ENCODE measurements at places on chromosomes 7 and 10.

GRCh38 chr10:132619927-132620326 lies 82.3 kb downstream of the INPP5A start:
- DNase-seq = no peak

GRCh38 chr10:43130770-43131171 lies 7.5 kb upstream of the CSGALNACT2 start:
- DNase-seq = no peak

GRCh38 chr10:11516431-11516746 lies 95.1 kb downstream of the USP6NL start:
- DNase-seq = no peak

- no peak for DNase-seq
These were observed 177.3 kb upstream of the MBL2 start for GRCh38 chr10:52949899-52950298.

GRCh38 chr7:141418066-141418465 lies 133.1 kb upstream of the AGK start:
- no peak for DNase-seq

DNA sequence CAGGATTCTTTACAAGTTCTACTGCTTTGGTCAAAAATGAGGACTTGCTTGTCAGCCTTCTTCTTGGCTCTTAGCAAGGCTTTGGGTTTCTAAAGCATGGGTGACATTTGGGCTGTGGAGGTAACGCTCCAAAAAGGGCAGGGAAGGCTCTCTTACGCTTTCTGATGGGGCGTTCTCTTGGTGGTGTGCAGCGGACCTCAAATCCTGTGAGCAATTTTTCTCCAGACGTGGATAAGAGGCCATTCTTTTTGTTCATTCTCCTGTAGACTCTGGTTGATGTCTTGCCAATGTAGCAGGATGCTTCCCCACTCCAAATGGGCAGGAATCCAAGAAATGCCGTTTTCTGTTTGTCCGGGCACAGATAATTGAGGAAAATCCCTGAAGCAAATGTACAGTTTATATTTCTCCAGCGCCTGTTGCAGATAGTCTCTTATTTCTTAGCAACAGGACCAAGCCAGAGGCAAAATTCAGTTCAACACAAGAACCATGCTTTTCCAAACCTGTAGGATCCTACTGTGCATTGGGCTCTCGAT lies 138.4 kb upstream of the NFE2L3 start:
- no peak for DNase-seq

DNA sequence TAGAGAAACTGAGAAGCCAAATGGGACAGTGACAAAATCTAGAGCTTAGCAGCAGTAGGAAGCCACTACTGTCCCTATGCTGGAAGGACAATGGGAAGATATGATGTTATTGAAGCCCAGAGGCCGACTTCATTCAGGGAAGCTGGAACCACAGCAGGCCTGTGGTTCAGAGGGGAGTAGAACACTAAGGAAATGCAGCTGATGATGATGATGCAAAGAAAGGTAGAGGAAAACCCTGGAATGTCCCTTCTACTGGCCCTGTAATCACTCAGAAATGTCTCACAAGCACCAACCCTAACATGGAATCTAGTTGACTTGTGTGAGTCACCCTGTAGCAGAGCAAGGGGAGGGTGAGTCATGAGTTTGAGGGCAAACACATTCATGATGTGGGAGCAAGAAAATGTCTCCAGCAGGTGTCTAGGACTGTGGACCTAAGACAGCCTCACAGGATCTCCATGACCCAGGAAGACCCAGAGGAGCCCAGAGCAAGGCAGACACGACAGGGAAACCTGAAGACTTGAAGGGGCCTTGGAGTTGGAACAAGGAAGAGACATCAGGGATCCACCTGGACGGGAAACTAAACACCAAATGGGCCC lies 37.0 kb upstream of the LRRC17 start:
- DNase-seq = no peak

DNA sequence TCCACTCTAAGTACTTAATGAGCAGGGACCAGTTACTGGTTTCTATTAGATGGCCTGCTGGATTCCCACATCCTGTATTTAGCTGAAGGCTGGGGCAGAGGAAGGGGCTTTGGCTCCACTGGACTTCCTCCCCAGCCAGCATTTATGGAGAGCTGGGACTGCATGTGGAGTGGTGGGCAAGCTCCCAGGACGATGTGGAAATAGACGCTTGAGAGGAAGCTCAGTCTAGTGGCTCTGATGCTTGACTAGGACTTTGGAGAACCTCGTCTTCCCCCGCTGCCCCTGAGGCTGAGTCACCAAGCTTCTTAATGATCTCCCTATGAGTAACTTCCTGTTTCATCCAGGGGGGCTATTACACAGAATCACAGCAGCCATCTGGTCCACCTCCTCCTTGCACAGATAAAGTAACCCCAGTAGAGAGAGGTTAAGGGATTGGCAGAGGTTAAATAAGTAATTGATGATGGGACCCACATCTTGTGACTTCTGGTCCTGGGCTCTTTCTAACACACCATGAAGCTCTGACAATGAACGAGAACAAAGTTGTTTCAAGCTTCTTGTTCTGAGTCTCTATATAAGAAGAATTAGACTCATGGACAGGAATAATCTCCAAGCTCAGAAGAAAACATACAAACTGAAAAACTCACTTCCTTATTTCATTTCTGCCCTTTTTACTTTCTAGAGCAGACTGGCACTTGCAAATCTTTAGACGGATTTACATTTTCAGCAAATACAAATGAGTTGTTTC lies 126.2 kb downstream of the PRPF18 start:
- no peak for DNase-seq

GRCh38 chr10:122500194-122500593 lies 38.8 kb downstream of the HTRA1 start:
- DNase-seq = no peak

GRCh38 chr7:108454674-108455550 lies 1.3 kb downstream of the NRCAM start:
- DNase-seq = no peak

GRCh38 chr10:23099816-23100215 lies 4.4 kb downstream of the MSRB2 start:
- no peak for DNase-seq

GRCh38 chr7:86964973-86965726 lies 94.3 kb downstream of the ELAPOR2 start:
- DNase-seq = no peak

DNA sequence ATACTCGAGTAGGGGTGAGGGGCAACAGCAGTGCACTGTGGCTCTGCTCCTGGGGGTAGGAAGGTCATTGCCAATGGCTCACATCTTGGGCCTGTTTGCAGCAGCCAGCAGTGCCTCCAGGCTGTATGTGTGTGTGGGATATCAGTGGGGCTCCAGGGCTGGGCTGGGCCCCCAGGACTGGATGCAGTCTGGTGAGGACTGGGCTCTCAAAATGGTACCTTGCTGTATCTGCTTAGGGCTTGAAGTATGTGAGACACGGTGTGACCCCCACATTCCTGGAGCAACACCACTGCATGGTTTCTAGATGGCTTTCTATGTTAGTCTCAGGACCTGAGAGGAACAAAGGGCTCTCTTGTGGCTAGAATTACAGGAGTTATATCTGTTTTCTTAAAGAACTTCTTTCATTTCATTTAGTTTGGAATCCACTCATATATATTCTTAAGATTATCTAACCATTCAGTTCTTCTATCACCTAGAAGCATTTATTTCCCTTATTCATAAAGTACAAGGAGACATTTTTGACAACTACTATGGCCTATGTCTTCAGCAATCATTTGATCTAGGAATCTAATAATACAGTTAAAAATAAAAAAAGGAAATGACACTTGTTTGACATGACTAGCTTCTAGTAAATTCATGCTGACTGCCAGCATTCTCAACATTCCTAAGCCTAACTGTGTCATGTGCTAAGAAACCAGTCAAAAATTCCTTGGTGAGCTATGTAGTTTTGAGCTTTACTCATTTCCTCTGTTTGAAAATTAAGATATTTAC lies 443.2 kb upstream of the SEMA3A start:
- DNase-seq = no peak

GRCh38 chr7:38382684-38383083 lies 109.2 kb upstream of the TARP start:
- DNase-seq = no peak

DNA sequence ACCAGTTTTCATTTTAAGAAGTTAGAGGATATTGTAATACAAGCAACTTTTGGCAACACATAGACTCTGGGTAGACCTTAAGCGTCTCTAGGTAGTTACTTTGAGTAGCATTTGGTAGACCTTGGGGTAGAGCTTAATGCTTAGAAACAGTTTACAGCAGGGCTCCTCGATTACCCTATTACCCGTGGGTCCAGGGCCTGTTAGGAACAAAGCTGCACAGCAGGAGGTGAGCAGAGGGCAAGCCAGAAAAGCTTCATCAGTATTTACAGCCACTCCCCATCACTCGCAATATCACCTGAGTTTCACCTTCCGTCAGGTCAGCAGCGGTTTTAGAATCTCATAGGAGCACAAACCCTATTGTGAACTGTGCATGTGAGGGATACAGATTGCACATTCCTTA lies 173.5 kb downstream of the TSPAN12 start:
- no peak for DNase-seq

GRCh38 chr10:116891208-116891607 lies 41.9 kb downstream of the ENO4 start:
- DNase-seq = no peak

DNA sequence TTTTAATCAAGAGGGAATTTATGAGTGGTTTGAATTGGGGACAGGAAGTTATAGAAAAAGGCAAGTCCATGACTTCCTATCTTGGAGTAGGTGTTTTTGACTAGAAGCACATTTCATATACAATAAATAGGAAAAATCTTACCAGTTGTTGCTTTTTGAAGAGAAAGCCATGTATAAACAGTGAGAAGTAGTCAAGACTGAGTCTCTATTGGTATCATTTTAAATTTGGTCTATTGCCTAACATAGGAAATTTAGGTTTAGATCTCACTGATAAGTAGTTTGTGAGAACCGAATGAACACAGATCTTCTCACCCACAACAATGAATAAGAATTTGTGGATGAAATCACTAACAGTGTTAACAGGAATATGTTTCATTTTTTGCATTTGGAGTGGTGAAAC lies 387.2 kb downstream of the BBS9 start:
- no peak for DNase-seq

DNA sequence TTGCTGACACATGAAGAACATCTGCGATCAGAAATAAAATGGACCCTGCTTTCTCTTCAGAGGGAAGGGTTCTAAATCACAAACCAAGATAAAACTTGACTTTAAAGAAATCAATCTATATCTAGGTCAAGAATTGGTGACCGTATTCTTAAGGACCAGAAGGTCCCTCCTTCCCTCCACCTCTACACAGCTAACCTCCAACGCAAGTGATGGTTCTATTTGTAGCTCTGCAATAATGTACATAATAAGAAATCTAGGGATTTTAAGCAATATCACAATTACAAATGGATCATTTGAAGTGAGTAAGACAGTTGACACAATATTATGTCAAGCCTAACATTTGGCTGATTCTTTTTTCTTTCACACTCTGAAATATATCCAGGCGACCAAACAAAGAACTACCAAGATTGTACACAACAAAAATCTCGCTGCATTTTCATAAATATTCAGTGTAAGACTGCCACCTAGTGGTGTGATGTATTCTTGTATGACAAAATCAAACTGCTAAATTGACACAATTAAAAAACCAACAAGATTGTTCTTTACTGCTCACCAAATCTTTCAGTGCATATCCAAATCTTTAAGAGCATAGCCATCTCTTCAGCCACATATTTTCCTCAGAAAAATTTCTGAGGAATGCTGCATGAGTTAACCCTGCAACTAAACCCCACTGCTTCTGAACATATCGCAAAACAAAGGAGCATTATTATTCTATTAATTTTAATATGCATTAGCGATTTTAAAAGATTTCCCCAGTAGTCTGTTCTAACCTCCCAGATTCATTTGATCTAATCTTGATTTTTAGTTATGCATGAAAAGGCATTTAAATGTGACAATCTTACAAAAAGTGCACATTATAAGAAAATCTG lies 44.5 kb downstream of the ICA1 start:
- DNase-seq = no peak

GRCh38 chr10:124999433-125000365 lies 57.8 kb downstream of the ZRANB1 start:
- no peak for DNase-seq

GRCh38 chr7:21773326-21773725 lies 172.4 kb downstream of the CDCA7L start:
- DNase-seq = no peak

DNA sequence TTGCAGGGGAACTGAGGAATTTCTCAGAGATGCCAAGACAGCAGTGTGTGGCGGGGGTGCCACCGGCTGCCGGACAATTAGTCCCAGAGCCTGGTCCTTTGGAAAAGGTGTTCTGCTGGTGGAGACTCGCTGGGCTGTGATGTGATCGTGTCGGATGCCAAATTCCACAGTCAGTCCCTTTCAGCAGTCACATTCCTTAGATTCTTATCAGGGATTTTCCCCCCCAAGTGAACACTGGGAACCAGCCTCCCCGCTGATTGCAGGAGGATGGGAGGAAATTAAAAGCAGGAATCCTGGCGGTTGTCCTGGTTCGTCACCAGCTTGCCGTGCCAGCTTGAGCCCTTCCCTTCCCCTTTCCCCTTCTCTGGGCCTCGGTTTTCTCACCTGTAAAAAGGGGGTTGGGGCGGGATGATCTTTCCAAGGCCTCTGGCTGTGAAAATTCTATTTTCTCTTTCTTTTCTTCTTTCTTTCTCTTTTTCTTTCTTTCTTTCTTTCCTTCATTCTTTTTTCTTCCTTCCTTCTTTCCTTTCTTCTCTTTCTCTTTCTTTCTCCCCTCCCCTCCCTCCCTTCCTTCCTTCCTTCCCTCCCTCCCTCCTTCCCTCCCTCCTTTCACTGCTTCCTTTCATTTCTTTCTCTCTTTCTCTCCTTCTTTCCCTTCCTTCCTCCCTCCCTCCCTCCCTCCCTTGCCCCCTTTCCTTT lies 39.6 kb downstream of the COL26A1 start:
- DNase-seq = no peak

DNA sequence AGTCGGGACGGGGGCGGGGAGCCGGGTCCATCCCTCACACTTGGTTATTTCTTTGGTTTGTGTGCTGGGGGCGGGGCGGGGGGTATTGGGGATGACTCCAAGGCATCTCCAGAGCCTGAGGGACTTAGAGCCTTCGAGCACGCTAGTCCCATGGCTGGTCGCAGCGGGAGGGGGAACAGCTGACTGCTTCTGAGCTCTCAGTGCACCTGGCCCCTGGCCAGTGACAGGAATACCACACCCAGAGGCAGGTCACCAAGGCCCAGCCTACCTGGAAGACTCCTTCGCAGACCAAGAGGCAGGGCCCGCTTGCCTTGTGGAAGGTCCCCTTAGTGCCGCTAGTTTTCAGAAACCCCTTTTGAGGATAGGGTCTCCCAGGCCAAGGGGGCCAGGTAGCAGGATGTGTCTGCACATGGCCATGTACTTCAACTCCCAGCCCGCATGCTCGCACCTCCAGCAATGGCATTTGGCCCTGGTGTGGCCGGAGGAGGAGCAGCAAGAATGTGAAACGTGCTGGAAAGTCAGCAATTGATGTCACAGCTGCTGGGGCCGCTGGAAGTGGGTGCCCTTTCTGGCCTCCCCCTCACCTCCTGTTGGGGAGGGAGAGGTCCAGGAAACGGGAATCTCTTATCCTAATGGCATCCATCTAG lies 40.3 kb downstream of the AGAP3 start:
- no peak for DNase-seq
